ENCODE measurements at places on chromosomes 7 and 10.

DNA sequence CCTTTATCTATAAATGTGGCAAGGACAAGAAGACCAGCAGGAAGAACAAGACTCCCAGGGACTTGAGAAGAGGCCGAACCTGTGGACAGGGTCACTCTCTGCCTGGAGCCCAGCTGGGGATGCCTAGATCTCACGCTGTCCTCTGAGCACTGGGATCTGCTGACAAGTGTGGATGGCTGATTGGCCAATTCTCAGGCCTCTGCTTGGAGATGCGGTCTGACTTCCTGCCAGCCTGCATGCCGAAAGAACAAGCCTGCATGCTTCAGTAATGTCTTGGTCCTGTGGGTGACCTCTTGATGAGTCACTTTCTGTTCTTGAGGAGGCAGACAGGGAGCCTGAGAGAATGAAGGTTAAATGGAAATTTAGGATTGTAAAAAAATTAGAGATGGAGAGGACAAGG, 84.7 kb downstream of the TMEM178B start:
- DNase-seq, result no peak

- DNase-seq, result no peak
These were observed 512.1 kb upstream of the MBL2 start for GRCh38 chr10:53284615-53285182.

- DNase-seq, result no peak
These were observed 239.4 kb downstream of the C7orf25 start for GRCh38 chr7:42672339-42672999.

- DNase-seq, result no peak
These were observed 182.6 kb upstream of the FAM3C start for GRCh38 chr7:121578669-121579068.

- DNase-seq, result no peak
These were observed 55.6 kb downstream of the DNAJB6 start for GRCh38 chr7:157392256-157393037.

- peak; percentile 6 for DNase-seq
These were observed 113.4 kb downstream of the BTRC start for GRCh38 chr10:101467286-101467770.

DNA sequence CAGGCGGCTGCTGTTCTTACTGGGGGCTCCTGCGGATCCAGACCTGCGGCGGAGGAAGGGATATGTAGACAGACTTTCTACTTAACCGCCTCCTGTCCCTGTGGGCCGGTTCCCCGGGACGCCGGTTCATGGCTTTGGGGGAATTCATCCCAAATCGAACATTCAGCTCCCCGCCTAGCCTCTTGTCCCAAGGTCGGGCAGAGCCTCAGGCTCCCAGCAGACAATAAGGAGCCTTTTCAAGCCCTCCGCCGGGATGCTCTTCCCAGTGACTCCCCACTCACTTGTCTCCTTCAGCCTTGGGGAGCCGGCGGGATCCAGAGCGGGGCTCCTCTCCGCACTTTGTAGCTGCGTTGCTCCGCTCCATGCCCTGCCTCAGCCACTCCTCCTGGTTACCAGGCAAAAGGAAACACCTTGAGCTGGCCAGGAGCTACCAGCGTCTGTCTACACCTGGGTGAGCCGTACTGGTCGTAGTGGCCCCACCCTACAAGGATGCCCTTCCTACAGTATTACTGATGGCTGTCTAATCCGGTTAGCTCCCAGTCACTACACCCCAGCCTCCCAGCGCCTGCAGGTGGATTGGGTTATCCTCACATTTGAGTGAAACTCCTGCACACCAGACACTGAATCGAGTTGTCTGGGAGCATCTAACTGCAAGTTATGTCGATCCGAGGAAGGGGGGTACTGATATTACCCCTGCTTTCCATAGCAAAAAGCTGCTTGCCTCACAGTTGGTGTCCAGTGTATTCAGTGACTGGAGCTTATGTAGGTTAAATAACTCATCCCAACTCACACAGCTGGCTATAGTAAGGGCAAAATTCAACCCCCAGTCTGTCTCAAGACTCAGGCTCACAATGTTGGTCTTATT, at the start of gene C10orf95:
Gene C10orf95, minus strand, starts transcription at position 439 of the 865 bp plus-strand sequence. CDS start 450 bp downstream, outside the sequence.
- DNase-seq, result peak; percentile 19

GRCh38 chr7:15417341-15417988, 144.3 kb downstream of the AGMO start:
- no peak for DNase-seq

- DNase-seq, result no peak
These were observed 8.0 kb downstream of the COA1 start for GRCh38 chr7:43721193-43721806.

DNA sequence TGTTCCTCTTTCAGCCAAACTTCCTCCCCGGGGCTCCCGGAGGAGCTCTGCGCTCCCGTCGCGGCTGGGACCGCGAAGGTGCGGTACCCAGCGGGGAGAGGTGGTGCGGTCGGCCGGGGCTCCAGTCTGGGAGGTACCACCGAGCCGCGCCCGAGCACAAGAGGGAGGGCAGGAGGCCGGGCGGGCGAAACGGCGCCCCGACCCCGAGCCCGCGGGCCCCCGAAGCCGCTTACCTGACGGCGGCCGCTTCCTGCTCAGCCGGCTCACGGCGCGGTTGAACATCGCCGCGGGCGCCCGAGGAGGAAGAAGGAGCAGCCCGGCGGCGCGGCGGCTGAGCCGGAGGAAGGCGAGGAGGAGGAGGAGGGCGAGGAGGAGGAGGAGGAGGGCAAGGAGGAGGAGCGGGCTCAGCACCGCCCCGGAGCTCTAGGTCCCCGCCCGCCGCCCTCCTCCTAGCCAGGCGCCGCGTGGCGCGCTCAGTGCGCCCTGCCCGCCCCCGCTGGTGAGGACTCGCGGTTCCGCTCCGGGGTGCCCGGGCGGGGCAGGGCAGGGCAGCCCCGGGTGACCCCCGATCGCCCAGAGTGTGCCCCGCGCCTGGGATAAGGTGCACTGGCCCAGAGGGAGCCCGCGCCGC, at the start of gene RGS10:
Gene RGS10, minus strand, starts transcription at position 363 of the 631 bp plus-strand sequence. Its CDS starts 81 bp downstream, at position 282.
- peak; percentile 89 for DNase-seq

DNA sequence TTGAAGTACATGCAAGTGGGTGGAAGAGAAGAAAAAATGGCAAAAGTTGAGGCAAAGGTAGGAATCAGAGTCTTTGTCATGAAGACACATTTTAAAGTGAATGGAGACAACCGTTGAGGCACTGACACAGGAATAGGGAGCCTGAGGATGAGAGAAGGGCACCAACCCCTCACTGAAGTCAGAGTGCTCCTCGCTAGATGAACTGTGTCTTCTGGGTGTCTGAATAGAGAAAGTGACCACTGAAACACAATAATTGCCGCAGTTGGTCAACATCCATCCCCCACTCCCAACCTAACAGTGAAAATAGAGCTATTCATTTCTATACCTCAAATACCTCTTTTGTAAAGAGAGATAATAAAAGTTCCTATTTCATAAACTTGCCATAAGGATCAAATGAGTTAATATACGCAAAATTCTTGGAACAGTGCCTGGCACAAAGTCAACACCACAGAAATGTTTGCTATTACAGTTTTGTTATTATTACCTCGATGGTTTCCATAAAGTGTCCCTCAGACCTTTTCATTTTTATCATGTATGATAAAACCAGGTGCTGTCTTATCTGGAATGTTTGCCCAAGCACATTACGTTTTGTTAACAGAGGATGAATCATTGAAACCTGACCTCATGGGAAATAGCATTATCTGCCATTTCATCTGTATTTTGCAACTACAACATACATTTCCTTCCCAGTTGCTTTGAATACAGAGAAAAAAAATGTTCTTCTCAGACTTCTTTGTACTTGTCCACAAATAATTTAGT, 61.8 kb upstream of the SP4 start:
- DNase-seq, result no peak

GRCh38 chr10:7407368-7408290, 3.2 kb downstream of the SFMBT2 start:
- DNase-seq, result peak; percentile 63

DNA sequence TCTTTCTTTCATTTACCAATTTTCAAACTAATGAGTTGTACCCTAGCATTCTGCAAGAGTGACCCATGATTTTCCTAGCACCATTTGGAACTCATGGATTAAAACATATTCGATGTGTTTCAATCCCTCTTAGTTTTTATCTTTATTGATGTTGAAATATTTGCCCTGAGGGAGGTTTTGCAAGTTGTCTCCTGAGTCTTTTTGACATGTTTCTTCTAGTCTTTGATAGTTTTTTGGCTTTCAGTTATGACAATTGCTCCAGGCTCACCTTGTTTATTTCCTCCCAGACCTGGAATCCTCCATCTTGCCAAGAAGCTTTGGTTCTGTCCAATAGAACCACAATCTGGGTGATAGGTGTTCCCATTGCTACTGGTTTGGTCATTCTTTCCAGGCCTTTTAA, 327.8 kb downstream of the WDR11 start:
- no peak for DNase-seq

Measured in activated naive CD8-positive, alpha-beta T cell treated with anti-CD3 and anti-CD28 coated beads, Interleukin-2, amount 50 U/mL, for 24 hours (primary cell).